ENCODE measurements at places on chromosomes 7 and 10.

GRCh38 chr10:73812657-73813056 lies 1.3 kb upstream of the NDST2 start:
- DNase-seq, result no peak

DNA sequence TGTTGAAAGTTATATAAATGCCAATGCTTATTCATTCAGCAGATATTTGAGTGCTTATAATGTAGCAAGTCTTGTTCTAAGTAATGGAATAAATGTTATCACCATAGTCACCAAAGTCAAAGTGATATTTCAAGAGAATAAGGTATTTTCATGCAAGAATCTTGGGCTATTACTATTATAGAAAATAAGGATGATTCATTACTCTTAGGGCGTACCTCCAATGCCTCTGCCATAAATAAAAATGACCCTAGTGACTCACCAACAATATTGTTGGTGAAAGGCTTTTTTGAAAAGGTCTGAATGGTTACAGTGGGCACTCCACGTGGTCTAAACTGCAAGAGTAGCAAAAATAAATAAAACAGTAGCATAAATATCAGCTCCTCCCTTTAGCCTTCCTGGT lies 68.4 kb downstream of the RALA start:
- DNase-seq, result no peak

DNA sequence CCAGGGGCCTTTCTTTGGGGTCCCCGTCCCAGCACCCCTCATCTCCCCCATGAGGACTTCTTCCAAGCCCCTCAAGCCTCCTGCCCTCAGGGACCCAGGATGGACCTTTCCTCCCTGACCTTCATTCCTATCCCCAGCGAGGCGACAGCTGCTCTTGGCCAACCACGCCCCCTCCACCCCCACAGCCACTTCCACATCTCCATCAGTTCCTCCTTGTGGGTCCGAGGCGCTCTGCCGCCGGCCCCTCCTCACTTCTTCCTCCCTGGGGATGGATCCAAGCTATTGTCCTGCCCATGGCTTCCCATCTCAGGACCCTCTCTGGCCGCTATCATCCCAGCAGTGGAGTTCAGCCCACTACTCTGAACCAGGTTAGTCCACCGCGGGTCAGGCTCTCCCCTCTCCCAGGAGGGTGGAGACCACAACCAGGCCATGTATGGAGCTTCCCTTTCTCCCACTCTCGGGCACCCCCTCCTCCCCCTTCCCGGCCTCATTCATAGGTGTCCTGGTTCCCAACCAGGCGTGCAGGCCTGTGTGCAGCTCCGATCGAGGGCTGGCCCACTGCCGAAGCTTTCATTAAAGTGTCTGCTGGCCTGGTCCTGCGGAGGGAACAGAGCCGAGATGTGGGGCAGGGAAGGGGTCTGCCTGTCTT lies 1.7 kb upstream of the SH2B2 start:
- peak; percentile 51 for DNase-seq

GRCh38 chr7:84913731-84914130 lies 273.1 kb downstream of the SEMA3D start:
- DNase-seq, result no peak

- DNase-seq, result peak; percentile 87
Measured at GRCh38 chr10:92242910-92243671, 47.8 kb downstream of the CPEB3 start.

DNA sequence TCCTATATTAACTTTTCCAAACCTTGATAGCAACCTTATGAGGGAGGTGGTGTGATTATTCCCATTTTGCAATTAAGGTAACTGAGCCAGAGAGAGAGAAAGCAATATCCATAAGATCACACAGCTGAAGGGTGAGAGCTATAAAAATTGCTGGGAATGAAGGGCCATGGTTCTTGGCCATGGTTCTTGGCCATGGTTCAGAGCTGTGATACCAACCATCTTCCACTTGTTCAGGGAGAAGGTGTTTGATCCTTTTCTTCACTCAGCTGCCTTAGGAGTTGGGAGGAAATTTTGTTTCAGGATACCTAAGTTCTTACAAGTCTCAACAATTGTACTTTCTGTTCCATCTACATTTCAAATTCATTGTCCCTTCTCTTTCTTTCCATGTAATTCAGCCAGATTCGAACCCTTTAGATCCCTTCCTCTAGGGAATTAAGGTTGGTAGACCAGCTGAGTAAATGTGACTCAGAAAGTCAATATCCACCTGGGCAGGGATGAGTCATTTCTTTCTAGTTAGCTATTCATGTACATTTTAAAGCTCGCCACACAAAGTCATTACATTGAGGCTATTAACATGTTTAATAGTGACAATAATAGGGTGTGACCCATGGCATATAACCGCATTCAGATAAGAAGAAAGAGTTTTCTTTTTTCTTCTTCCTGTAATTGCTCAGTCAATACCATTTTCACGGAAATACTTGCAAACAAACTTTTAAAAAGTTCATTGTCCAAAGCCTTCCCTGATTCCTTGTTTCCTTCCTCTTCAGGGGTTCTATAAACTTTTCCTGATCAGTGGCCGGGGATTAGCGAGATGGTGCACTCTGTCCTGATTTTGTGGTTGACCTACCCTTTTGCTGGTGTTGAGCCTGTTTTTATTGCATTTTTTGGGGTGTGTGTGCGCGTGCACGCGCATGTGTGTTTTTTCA lies 143.4 kb downstream of the TCF7L2 start:
- no peak for DNase-seq

GRCh38 chr7:13910805-13911551 lies 78.5 kb downstream of the ETV1 start:
- no peak for DNase-seq

Data from eye (tissue), 1 donor.